ENCODE measurements at places on chromosomes 4 and X. TPM values are rescaled to one million over a fixed set of nuclear protein-coding genes. Genes with fewer than 3 reads are reported as not detected.

TAB3 gene
- total RNA-seq: 6.7 TPM

CENPVL3 gene
- total RNA-seq: not detected

HSD17B13 gene
- 0.09 TPM for total RNA-seq

JAKMIP1 gene
- not detected for total RNA-seq

GLRA3 gene
- total RNA-seq: not detected

UCP1 gene
- total RNA-seq: not detected

SPATA4 gene
- total RNA-seq: not detected

CTSO gene
- 14.3 TPM for total RNA-seq

CASP6 gene
- total RNA-seq: 44.2 TPM

SNCA gene
- total RNA-seq: 121 TPM

PAGE2B gene
- not detected for total RNA-seq

NAP1L2 gene
- 0.95 TPM for total RNA-seq

SLC25A31 gene
- not detected for total RNA-seq

MTNR1A gene
- not detected for total RNA-seq

WAS gene
- total RNA-seq: not detected

KDR gene
- total RNA-seq: 425 TPM

GBA3 gene
- not detected for total RNA-seq

BTC gene
- not detected for total RNA-seq

RAB41 gene
- total RNA-seq: not detected

NPY5R gene
- not detected for total RNA-seq

PASD1 gene
- total RNA-seq: not detected

CSN3 gene
- not detected for total RNA-seq

PIM2 gene
- 3.0 TPM for total RNA-seq

BANK1 gene
- total RNA-seq: not detected

TRAM1L1 gene
- total RNA-seq: 0.22 TPM

CYP2U1 gene
- total RNA-seq: 4.9 TPM

FHIP1A gene
- 0.65 TPM for total RNA-seq
